DMS53 (cell line): ENCODE measurements at places on chromosomes 7 and 10.

GRCh38 chr7:157596881-157597280, 260.1 kb downstream of the DNAJB6 start:
- DNase-seq, result no peak

GRCh38 chr7:156998988-156999957, 11.2 kb downstream of the MNX1 start:
- DNase-seq, result peak; percentile 58

- no peak for DNase-seq
These were observed 108.1 kb downstream of the GLRX3 start for GRCh38 chr10:130244031-130244927.

DNA sequence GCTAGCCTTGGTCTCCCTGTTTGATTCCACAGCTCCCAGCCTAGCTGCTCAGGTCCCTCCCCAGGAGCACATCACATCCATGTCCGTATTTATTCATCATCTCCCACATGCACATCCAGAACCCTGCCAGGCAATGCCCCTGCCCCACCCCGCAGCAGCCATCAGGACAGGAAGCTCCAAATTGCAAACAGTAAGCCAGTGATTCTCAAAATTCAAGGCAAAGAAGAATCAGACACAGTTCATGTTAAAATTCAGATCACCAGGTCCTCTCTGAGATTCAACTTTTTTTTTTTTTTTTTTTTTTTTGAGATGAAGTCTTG, 17.7 kb downstream of the LRRC20 start:
- DNase-seq, result no peak

DNA sequence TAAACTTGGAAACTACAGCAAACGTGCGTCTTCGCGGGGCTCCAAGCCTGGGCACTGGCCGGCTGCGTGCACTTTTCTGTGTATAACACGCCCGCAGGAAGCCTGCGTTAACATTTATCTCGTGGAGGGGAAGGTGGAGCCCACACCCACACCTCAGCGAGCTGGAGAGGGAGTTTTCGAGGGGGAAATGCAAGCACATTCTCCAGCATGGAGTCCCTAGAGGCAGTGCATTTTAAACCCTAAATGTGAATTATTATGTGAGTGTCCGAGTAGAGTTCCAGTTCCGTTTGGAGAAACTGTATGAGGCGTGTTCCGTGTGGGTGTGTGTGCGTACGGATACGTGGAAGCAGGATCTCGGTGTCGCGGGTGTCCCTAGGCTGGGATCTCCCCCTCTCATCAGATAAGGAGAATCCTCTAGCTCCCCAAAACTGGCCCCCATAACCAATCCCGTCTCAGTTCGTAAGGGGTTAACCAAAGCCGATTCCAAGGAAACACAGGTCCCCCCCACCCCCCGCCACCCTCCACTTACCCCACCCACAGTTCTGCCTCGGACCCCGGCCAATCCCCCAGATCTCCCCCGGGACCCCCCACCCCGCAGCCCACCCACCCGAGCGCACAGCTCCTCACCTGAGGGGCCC, 403 bp downstream of the CDK6 start:
- peak; percentile 78 for DNase-seq

DNA sequence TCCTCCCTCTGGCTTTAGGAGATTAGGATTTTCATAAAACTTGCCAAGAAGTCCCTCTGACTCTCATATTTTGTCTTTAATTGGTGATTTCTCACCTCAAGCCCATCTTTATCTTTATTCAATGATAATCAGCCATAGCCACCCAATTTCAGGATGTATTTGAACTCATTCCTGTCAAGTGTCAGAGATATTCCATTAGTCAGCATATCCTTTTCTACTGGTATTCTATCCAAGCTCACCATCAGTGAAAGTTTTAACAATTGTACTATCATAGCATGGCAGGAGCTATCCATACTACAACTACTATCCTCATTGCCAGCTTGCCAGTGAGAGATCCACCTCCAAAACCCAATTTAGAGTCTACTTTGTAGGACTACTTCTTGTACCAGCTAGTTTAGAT, 114.6 kb downstream of the GNAI1 start:
- no peak for DNase-seq

GRCh38 chr10:48466611-48467240, 138.1 kb downstream of the ARHGAP22 start:
- no peak for DNase-seq

- peak; percentile 87 for DNase-seq
These were observed at the start of gene DENND11 for GRCh38 chr7:141702047-141702567. Gene DENND11 (minus strand): TSS chr7:141702166. CDS start chr7:141702153, 13 bp downstream.

- no peak for DNase-seq
These were observed 115.4 kb downstream of the TEX36 start for GRCh38 chr10:125567529-125567928.

DNA sequence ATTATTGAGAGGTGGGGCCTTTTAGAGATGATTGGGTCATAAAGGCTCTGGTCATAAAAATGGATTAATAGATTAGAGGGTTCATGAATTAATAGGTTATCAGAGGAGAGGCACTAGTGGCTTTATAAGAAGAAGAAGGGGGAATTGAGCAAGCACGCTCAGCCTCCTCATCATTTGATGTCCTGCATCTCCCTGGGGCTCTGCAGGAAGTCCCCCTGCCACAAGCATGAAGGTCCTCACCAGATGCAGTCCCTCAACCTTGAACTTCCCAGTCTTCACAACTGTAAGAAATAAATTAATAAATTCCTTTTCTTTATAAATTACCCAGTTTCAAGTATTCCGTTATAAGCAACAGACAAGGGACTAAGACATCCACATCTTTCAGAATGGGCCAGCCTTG, 17.1 kb upstream of the C10orf67 start:
- no peak for DNase-seq

DNA sequence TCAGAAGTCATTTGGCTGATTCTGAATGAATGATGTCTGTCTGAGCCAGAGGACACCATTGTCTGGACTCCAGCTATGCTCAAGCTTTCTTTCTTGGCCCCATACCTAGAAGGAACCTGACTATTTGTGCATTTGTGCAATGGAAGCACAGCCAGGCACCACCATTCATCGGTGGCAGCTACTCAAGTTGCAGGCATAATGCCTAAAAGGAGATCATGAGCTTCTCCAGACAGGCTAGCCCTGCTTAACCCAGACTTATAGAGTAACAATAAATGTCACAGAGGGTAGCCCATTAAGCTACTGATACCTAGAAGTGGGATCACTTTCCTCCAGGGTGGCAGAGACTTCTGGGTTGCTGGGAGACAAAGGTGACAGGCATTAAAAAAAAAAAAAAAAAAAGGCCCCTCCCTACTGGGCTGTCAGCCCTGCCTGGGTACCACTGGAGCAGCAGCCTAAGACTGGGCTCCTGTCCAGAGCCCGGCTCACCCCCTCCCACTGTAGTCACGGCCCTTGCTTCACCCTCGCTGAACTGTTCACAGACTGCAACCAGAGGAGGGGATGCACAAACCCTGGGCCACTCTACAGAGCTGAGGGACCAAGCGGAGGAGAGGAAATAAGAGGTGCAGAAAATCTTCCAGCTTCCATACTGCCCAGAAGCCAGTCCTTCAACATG, 75.4 kb upstream of the ATP6V0A4 start:
- DNase-seq, result no peak

- no peak for DNase-seq
These were observed 52.0 kb downstream of the NSUN6 start for GRCh38 chr10:18599392-18599791.

- no peak for DNase-seq
These were observed 22.6 kb upstream of the DIP2C start for GRCh38 chr10:712089-712488.

DNA sequence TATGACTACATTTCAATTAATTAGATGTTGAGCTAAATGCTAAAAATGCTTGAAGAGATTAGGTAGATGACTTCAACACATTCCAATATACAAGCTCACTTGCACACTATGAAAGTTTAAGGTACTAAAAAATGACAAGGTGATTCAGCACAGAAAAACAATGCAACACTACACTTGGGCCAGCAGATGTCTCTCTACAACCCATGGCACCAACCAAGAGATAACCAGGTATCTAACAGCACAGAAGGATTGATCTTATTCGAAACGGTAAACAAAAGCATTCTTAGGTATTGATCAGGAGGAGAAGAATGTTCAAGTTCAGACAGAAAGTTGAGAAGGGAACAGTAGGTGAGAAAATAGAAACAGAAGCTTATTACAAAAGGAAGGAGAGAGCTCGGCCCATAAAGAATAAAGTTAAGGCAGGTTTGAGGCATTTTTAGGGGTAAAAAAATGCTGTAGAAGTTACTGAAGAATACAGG, 248.2 kb upstream of the KLF14 start:
- DNase-seq, result peak; percentile 77

DNA sequence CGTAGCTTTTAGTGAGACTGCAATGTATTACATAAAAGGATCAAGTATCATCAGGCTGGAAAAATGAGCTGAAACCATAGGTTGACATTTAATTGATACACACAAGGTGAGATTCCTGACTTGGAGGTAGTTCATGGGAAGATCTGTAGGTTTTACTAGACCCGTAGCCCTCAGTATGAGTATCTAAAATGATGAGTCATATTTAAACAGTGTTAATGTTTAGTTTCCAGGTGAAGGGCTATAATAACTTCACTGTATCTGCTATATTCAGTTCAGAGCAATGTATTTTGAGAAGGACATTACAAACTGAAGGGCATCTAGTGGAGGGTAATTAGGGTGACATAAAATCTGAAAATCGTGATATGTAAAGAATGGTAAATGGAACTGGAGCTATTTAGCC, 35.0 kb downstream of the ENTPD1 start:
- DNase-seq, result peak; percentile 75

- peak; percentile 45 for DNase-seq
These were observed 19.5 kb downstream of the TCF7L2 start for GRCh38 chr10:112969542-112969941.

GRCh38 chr10:130958003-130958402, 353.5 kb downstream of the TCERG1L start:
- no peak for DNase-seq

DNA sequence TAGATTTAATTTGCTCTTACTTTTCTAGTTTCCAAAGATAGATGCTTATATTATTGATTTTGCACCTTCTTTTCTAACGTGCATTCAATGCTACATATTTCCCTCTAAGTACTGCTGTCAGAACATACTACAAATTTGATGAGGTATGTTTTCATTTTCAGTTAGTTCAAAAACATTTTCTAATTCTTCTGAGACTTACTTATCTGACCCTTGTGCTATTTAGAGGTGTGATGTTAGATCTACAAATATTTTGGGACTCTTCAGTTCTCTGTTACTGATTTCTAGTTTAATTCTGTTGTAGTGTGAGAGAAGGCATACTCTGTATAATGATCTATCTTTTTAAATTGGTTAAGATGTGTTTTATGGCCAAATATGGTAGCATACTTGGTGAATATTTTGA, 97.8 kb upstream of the TMEM168 start:
- no peak for DNase-seq

GRCh38 chr7:101927802-101928201, 110.4 kb downstream of the CUX1 start:
- no peak for DNase-seq

- no peak for DNase-seq
These were observed 134.2 kb downstream of the ELAPOR2 start for GRCh38 chr7:86925221-86925620.

DNA sequence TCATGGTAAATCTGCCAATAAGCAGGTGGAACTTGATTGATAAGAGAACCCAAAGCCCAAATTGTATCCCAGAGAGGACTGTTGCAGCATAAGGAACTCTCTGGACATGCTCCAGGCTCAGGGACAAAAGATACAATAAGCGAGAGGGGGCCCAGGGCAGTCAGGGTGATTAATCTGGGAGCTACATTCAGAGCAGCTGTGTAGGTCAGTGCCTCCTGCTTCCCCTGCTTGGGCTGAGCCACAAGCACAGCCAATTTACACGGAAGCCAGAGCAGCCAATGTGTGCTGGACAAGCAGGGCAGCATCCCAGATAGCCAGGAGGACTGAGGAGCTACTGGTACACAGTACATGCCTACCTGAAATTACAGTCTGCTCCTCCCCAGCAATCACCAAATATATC, 24.2 kb downstream of the MYPN start:
- no peak for DNase-seq

- no peak for DNase-seq
These were observed 24.6 kb downstream of the VSIR start for GRCh38 chr10:71748671-71749191.

GRCh38 chr7:142499635-142500034, 241.8 kb upstream of the PRSS58 start:
- no peak for DNase-seq

GRCh38 chr7:123809471-123809870, 35.5 kb upstream of the HYAL4 start:
- no peak for DNase-seq

- no peak for DNase-seq
These were observed 172.8 kb downstream of the GRID1 start for GRCh38 chr10:86193841-86194240.

GRCh38 chr10:89873055-89873454, 171.7 kb downstream of the KIF20B start:
- DNase-seq, result no peak

GRCh38 chr7:48213226-48213625, 42.0 kb downstream of the ABCA13 start:
- DNase-seq, result no peak

GRCh38 chr7:28005847-28006231, 174.8 kb downstream of the JAZF1 start:
- no peak for DNase-seq

DNA sequence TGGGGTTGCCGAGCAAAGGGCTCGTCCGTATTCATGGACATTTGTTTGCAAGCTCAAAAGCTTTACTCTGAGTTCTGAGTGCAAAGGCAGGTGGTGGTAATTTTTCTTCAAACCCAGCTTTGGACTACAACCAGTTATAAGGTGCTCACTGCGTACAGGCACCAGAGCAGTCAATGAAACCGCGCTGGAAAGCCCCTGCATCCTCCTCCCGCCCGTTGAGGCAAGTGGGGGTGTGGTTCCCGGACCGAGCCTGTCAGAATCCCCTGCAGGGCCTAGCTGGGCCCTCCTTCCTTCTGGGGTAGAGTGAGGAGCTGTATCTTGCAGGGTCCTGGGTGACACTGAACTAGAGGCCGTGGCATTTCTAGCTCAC, 22.3 kb downstream of the AMZ1 start:
- DNase-seq, result no peak

DNA sequence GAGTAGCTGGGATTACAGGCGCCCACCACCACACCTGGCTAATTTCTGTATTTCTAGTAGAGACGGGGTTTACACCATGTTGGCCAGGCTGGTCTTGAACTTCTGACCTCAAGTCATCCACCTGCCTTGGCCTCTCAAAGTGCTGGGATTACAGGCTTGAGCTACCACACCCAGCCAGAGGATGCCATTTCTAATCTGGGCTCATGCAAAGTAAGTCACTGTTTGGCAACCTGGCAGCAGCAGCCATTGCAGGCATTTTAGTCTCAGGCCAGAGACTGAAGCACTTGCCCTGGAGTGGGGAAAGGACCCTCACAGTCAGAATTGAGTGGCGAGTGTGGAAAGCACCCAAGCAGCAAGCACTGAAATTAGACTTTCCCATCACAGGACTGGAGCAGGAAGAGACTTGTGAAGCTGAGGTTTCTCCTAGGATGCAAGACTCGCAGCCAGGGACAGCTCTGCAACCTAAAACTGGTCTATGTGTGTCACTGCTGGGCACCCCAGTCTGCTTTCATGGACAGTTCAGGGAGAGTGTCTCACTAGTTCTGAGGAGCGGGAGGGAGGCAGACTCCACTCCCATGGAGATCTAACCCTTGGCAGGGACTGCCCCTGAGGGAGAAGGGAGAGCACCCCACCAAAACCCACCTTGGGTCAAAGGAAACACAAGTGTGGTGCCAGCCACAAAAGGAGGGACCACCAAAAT, 27.6 kb downstream of the SNX13 start:
- no peak for DNase-seq

- DNase-seq, result no peak
These were observed 2.6 kb downstream of the BPGM start for GRCh38 chr7:134649226-134649775.
